GM13976 (cell line): ENCODE measurements at places on chromosomes 13 and 19.

DNA sequence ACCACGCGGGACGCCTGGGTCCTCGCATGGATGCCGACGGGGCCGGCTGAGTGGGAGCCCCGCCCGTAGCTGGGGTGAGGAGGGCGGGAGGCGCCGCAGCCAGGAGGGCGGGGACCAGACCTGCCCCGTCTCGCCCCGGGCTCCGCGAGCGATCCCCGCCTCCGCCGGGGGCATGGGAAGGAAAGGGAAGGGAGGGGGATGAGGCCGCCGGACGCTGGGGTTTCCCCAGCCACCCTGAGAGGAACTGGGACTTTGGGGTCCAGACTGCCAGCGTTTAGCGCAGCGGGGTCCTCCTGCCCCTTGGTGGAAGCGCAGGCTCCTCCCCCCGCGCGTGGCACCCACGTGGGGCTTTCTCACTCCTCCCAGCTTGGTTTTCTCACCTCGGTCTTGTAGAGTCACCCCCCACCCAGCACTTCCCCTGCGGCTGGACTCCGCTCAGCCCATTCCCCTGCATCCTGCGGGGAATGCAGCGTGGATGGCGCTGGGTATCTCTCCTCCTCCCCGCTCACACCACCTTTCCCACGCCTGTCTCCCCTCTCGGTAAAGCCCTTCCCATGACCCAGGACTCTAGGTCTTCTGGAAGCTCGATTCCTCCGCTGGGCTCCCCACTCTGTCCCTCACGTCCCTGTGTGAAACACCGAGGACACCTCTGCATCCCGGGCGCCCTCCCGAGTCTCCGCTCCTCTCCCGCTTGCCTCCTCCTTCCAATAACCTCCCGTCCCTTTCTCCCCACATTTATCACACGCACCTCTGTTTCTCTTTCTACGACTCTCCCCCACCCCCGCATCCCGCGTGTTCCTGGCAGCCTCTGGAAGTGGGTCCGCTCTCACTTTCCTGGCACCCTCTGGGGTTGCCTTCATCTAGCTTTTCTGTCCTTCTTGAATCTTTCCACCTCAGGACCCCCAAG is 2.1 kb downstream of the TGFB1 start:
- DNase-seq = peak; percentile 87

DNA sequence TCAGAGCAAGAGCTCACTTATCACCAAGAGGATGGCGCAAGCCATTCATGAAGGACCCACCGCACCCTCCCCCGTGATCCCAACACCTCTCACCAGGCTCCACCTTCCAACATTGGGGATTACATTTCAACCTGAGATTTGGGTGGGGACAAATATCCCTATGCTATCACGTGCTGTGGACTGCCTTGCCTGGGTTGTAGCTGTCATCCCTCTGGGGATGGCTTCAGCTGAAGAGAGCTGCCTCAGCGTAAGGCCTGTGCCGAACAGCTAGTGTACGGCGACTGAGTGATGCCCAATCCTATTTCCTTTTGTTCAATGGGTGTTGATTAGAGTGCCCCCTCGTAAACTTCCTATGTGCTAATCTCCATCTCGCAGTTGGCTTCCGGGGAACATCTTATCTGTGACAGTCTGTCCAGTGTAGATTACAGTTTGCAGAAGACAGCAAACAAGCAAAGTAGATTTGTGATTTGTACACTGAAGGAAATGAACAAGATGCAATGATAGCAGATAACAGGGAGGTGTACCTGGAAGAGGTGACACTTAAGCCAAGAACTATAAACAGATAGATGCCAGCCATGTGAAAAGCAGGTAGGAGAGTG is 11.8 kb upstream of the RCBTB1 start:
- no peak for DNase-seq

DNA sequence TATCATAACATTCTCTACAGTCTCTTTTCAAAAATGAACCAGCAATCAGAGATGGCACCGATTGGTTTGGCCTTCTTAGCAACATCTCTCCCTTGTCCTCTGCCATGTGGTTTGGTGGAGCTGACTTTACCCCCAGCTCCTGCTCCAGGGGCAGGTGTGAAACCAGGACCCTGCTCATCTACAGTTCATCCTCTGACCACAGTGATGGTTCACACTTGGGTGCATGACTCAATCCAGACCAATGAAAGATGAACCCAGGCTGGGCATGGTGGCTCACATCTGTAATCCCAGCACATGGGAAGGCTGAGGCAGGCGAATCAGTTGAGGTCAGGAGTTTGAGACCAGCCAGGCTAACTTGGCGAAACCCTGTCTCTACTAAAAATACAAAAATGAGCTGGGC is 33.6 kb upstream of the FFAR2 start:
- DNase-seq = no peak

GRCh38 chr13:35552172-35552844 is 75.8 kb upstream of the MAB21L1 start:
- DNase-seq = no peak

- DNase-seq = no peak
Observed at GRCh38 chr19:17529239-17530158, 18.1 kb downstream of the PGLS start.

DNA sequence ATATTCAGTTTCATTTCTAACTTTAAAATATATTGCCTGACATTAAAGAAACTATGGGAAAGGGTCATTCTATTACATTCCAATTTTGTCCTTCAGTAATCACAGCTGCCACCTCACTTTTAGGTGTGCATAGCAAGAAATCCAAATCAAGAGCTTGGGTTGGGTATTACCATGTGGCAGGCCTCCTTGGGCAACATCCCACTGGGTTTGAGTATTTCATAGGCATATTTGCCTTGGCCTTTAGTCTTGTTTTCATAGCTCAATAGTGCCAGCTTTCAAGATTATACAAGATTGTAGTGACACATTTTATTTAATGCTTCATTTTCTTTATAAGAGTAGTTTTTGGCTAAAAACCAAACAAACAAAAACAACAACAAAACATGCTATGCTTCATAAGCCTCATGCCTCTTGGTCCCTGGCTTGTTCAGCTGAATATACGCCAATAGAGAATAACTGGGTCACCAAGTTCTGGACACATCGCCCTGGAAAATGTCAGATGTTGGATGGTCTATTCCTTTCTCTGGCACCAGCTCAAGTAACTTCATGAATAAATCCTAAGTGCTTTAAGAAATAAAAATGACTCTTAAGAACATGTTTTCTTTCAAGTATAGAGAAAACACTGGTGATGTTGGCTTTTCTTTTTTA is 167.4 kb upstream of the STARD13 start:
- DNase-seq = no peak

DNA sequence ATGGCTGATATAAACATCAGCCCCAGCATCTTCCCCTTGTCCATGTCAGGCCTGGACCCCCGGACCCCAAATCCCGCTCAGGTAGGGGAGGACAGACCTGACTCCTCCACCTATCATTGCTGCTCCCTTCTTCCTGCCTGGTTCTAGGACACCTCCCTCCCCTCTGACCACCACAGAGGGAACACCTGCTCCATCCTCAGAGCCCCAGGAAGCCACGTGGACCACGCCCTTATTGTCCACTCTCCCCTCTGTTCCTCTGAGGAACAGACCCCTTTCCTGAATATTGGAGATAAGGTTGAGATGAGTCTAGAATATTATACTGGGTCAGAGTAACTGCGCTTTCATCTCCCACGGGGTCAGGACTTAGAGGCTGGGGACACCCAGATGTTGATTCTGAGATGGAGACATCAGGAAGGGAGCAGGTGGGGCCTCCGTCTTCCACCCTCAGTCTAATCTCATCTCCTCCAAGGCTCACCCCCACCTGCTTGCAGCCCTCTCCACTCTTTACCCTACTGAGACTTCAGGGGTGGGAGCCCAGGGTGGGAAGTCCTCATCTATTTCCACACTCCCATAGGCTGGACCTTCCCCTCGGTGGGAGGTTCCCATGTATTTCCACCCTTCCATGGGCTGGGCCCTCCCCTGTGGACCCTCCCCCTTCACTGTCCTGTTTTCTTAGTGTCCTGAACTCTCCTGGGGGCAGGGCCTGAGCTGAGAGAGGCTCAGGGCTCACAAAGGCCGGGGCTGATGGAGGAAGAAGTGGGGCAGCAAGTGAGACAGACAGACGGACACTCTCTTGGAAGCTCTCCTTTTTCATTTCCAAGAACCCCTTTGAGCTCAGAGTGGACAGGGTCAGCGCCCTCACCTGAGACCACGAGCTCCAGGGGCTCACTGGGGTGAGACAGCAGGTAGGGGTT is 2.7 kb downstream of the LILRA4 start:
- DNase-seq = no peak

GRCh38 chr13:75566658-75567057 is 17.1 kb downstream of the UCHL3 start:
- DNase-seq = no peak

GRCh38 chr13:102970542-102970941 is 95.7 kb downstream of the SLC10A2 start:
- DNase-seq = peak; percentile 57

- DNase-seq = peak; percentile 41
Observed at GRCh38 chr13:43933378-43933777, 53.7 kb downstream of the LACC1 start.

GRCh38 chr19:39003188-39003587 is 27.6 kb upstream of the FBXO17 start:
- DNase-seq = no peak

- peak; percentile 87 for DNase-seq
Observed at GRCh38 chr19:45506989-45507871, at the start of gene VASP. Gene VASP (plus strand): TSS chr19:45507479. CDS start chr19:45507772, 293 bp downstream.

DNA sequence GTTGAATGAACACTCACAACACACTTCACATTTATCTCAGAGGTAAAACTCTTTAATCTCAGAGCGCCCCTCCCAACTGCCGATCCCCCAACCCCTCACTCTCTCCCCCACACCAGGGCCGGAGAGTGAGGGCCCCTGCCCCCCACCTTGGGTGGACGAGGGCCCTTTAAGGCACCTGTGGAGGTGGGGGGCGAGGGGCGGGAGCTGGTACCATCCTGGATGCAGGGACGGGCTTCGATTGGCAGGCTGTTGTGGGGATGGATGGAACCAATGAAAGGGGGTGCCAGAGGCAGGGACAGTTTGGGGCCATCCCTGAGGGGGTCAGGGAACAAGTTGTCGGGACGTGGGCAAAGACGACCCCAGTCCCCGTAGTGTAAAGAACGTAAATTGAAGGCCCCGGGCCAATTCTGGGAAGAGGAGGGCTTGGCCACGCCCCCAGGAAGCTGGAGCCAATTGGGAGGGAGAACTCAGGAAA is 1.7 kb upstream of the PNKP start:
- no peak for DNase-seq

- DNase-seq = no peak
Observed at GRCh38 chr19:38321646-38322196, 2.1 kb downstream of the KCNK6 start.

- DNase-seq = no peak
Observed at GRCh38 chr13:66926851-66927524, 303.1 kb downstream of the PCDH9 start.

DNA sequence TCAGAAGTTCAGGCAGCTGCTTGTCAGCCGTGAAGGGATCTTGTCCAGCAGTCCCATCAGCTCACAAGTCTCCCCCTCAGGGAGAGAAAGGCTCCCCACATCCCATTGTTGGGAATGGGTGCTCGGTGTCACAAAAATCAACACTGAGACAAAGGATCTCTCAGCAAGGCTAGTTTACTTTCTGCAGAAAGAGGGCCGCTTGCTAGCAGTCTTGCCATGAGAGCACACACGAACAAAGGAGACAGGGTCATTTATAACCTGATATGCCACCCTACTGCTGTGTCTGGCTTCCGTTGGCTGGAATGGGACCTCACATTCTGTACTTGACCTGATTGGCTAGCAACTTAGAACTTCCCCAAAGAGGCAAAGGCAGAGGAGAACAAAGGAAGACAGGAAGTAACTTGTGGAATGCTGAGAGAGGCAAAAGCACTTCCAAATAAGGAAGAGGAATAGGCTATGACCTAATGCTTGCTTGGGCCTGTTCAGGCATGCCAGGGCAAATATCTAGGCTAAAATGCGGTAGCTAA is 8.7 kb upstream of the IGFL3 start:
- DNase-seq = no peak

DNA sequence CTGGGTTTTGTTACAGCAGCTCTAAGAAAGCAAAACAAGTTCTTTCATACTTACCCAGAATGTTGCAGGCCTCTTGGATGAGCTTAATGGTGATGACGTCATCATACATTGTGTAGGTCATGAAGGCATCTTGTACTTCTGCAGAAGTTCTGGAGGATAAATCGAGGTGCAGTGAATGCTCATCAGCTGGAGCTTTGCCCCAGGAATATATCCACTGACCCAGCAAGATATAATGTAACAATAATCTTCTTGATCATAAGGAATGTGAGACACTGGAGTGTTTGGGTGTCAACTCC is 63.0 kb downstream of the C13orf42 start:
- DNase-seq = no peak

- no peak for DNase-seq
Observed at GRCh38 chr13:42378383-42378780, 106.4 kb downstream of the AKAP11 start.

GRCh38 chr13:95607366-95607765 is 37.1 kb downstream of the DZIP1 start:
- DNase-seq = no peak

- no peak for DNase-seq
Observed at GRCh38 chr19:30212574-30212973, 159.6 kb upstream of the ZNF536 start.

GRCh38 chr19:52453324-52454094 is at the start of gene ZNF578:
Gene ZNF578 (plus strand): TSS chr19:52453553. CDS start chr19:52501846, 48,293 bp downstream.
- peak; percentile 65 for DNase-seq

DNA sequence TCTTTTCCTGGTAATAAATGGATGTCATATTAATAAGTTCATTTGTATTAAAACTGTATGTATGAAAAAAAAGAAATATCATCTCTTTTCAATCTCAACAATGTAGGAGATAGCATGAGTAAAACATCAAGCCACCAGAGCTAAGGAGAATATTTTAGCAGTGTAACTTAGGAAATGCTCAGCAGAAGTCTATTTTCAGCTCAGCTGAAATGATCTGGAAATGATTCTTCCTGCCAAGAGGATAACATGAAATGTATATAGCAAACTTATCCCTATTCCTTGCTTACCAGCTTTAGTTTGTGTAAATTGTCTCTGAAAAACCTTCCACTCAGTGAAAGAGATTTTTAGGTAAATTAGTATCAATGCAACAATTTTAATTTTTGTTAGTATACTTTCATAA is 1194.4 kb downstream of the SLITRK1 start:
- DNase-seq = no peak

DNA sequence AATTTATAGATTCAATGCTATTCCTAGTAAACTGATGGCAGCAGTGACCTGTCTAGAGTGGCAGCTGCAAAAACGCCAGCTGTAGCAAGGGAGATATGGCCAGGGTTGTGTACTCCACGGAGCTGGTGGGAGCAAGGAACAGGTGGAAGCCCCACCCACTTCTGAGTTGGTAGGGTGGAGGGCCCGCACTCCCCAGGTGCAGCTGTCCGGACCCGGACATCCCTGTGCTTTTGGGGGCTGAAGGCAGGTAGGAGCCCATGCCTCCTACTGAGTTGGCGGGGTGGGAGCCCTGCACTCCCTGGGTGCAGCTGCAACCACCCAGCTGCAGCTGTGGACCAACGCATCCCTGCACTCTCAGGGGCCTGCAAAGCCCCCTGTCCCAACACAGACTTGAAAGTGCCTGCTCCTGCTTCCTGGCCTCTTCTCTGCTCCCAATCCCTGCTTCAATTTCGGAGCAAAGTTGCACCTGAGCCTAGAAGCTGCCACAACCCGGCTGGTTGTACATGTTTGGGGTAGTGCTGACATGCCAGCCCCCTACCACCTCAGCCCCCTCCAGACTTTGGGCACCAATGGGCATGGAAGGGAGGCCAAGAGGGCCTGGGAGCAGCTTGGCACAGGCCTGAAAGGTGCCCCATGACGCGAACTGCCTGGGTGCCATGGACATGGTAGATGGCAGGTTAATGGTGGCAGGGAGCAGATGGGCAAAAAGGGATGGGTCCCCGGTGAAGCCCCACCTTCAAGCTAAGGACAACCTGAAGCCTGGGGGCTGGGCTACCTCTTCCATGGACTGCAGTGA is 19.8 kb downstream of the UGGT2 start:
- no peak for DNase-seq

GRCh38 chr19:38367041-38367440 is 7.3 kb upstream of the PSMD8 start:
- DNase-seq = no peak
